Progenitor cell of endocrine pancreas (in vitro differentiated cells): ENCODE measurements at places on chromosomes 1 and 21.
A peak's percentile ranks its signal among the peaks of the same experiment; 100 is the strongest.

- no peak overlapping the region for H3K27ac ChIP-seq
- no peaks in the 10 kb centered on the region for H3K27me3 ChIP-seq
- peaks cover 14% of the 10 kb centered on the region for H3K4me1 ChIP-seq
- H3K36me3 ChIP-seq, result peaks cover 4% of the 10 kb centered on the region
Observed at GRCh38 chr21:44544566-44544965, 4.6 kb upstream of the KRTAP10-1 start.

GRCh38 chr1:237650809-237651208 is 239.9 kb downstream of the ZP4 start:
- no peaks in the 10 kb centered on the region for H3K27me3 ChIP-seq
- H3K4me1 ChIP-seq, result no peaks in the 10 kb centered on the region
- H3K27ac ChIP-seq, result no peak overlapping the region
- no peak for DNase-seq

DNA sequence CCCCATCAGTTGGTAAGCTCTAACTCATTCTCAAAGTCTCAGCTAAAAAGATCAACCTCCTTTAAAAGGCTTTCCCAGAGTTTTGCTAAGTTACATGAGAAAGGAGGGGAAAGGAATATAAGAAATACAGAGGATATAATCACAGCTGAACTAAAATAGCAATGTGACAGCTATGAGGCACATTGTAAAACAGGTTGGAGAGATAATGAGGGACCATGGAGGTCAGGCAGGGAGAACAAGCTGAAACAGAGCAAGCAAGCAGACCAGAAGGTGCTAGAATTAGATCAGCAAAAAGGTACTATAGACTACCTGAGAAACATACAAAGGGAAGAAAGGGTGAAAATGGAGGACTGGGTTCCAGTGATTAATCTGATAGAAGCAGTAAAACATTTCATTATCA is 28.5 kb downstream of the GPATCH2 start:
- no peak overlapping the region for H3K4me3 ChIP-seq
- no peak overlapping the region for H3K27ac ChIP-seq

DNA sequence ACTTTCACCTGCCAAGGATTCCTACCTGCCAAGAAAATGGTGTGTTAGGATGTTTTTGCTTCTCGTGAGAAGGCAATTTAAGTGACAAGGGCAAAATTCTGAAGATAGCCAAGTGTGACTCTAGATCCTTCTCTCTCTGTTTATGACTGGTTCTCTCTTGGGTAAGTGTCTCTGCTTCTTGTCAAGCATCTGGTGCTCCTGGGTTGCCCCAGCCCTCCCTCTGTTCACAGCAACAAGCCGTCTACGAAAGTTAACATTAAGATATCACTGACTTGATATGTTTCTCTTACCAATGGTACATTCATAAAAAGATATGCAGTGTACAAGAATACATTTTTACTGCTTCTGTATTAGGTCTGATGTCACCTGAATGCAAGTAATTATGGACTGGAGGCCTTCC is 55.4 kb downstream of the PROX1 start:
- no peaks in the 10 kb centered on the region for H3K27me3 ChIP-seq
- peaks cover 34% of the 10 kb centered on the region for H3K4me1 ChIP-seq
- peak overlapping the region; percentile 65 for H3K27ac ChIP-seq
